Left ventricle myocardium superior (tissue), 1 donor: ENCODE measurements at places on chromosomes 13 and 19. TPM values are rescaled to one million over a fixed set of nuclear protein-coding genes. Genes with fewer than 3 reads are reported as not detected.

The GNG8 gene
- not detected for total RNA-seq

The RHPN2 gene
- 2.4 TPM for total RNA-seq

The ZNF134 gene
- 12.9 TPM for total RNA-seq

GRCh38 chr19:41327576-41328156 lies 17.7 kb downstream of the CCDC97 start:
- peak; percentile 83 for DNase-seq

DNA sequence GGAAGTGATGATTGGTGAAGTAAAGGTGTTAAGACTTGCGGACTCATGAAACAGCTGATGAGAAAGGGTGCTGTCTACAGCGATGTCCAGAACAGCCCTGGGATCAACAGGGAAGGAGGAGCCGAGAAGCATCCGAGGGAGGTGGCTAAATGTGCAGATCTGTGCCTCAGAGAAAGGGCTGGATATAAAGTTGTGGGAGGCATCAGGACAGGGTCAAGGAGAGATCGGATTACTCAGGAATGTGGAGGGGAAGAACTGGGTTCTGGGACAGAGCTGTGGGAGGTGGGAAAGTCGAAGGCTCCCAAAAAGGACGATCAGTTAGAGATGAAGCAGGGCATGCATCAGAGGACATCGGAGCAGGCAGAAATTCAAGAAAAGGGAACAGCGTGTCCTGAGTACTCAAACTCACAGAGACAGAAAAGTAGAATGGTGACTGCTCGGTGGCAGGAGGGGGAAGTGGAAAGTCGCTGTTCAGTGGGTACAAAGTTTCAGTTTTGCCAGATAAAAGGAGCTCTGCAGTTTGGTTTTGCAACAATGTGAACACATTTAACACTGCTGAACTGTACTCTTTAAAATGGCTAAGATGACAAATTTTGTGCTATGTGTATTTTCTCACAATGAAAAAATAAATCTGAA lies 1.9 kb downstream of the SIGLEC14 start:
- DNase-seq = no peak
